PC-9 (cell line): ENCODE measurements at places on chromosomes 4 and X.

DNA sequence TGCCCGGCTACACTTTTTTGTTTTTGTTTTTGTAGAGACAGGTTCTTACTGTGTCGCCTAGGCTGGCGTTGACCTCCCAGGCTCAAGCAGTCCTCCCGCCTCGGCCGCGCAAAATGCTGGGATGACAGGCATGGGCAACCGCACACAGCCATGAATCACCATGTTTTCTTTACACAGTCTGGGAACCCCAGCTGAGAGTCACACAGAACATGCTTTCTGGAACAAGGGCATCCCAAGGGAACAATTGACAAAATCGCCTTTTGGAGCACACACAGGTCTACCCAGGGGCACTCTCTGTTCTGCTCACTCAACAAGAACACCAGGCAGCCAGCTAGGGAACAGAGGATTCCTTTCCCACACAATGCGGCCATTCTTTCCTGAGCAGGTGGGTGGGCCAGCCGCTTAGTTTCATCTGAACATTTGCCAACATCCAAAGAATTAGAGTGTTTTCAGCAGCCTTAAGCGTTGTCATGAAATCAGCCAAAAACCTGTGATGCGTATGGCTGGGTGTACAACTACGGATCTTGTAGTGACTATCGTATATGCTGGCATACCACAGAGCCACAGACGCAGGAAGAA lies 15.7 kb downstream of the PRKX start:
- DNase-seq = no peak

GRCh38 chr4:108473163-108473720 lies 147.1 kb upstream of the RPL34 start:
- no peak for DNase-seq

DNA sequence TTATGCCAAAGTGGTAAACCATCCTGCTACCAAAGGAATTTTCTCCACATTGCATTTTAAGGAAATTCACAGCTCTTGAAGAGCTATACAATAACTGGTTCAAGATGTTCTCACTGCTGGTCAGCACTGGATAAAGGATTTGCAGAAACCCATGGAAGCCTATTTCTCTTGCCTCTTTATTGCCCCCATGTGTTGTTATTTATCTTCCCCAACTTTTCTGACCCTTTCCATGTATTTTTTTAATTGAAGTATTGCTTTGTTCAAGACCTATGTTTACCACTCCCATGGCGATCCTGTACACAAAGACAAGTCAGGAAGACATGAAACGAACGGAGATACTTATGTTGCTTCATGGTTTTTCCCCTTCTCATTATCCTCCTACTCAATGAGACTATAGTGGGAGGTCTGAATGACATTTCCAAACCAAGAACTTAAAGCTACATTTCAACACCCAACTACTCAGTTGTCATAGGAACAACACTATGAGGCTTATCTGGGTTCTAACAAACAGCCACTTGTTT lies 566.4 kb upstream of the DIPK2B start:
- no peak for DNase-seq

DNA sequence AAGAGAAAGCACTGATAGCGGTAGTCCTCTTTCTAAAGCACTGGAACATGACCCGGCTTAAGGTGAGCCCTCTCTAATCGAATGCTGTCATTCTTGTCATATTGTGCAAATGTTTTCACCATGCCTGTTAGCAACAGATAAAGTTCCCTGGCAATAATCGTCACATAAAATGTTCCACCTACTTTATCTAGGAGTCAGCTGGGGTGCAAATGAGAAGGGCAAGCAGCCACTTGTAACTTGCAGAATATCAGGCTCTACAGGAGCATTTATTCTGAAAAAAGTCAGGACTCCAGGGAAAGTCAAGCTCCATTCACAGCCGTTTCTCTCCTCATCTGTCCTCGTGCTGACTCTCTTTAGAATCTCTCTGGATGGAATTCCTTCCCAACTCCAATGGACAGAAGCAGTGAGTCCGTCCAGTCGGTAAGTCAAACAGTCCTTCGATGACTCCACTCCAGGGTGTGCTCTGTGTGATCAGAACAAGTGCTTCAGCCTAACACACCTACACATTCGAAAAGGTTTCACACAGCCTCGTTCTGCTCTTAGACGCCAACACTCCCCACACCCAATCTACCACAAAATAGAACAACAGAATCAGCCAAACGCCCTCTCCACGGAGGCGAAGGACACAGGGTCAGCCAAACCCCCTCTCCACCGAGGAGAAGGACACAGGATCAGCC lies 101.7 kb upstream of the FRG1 start:
- DNase-seq = no peak

DNA sequence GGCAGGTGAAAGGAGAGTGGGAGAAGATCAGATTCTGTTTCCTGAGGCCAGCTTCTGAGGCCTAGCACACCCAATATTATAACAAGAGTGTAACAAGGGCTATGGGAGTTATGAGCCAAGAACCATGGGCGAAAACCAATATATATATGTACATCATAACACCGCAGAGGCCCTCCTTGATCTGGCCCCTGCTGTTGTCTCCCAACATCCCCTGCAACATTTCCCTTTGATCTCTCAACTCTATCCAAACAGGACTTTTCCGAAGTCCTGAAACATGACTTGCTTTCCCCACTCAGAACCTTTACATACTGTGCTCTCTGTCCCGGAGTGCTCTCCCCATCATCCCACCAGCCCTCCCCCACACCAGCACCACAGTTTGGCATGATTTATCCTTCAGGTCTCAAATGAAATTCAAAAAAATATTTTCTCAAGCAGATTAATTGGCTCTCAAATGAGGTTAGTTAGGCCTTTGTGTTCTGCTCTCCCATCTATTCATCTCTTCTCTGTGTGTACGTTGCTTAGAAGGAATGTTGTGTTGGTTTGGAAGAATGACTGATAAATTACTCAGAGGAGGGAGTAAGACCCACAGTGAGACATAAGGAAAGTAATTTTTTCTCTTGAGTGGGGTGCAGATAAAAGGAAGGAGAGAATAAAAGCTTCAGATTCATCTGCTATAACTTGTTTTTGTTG lies 58.1 kb upstream of the SMIM10 start:
- no peak for DNase-seq

DNA sequence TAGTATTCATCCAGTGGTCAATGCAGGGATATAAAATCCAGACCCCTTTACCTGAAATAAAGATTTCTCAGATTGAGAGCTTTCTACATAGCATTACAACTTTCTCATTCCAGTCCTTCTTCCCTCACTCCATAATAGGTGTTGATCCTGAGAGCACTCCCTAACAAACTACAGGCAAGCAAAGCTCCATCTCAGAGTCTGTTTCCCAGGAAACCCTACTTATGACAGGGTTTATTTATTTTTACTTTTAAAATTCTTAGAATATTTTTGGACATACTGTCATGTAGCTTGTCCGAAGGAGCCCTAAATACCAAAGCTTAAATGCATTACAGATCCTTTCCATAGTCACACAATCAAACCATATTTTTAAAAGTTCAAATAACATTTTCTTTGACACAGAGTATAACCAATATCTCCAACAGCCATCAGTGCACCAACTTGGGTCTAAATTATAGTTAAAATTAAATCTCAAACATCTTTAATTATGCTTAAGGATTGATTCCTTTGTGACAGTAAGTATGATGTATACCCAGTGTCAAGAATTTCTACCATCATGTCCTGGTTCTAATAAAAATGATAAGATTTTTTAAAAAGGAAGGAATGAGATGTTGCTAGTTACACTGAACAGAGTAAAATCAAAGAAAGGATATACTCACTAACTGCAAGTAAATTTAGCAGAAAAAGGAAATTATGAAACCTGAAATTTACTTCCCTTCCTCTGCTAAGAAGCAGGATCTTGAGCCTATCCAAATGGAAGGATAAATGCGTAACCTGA lies 580.4 kb upstream of the ADGRL3 start:
- no peak for DNase-seq

DNA sequence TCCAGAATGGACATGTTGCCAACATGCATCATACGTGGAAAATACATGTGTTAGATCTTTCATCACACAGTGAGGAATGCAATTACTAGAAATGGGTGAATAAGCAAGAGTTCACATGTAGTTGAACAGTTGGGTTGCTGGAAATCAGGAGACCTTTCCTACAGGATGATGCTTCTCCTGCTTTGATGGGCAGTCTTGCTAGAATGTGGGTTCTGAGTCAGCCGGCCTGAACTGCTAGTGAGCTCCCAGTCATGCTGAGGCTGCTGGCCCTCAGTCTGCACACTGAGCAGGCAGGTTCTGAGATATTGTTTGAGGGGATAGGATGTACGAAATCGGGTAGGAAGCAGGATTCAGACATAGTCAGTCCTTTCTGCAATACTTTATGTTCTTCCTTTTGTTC lies 20.2 kb downstream of the MSL3 start:
- no peak for DNase-seq
